ENCODE measurements at places on chromosomes 5 and 9.

GRCh38 chr5:144549580-144549979 is 378.9 kb downstream of the KCTD16 start:
- DNase-seq, result no peak

GRCh38 chr9:5025416-5025815 is 40.3 kb downstream of the JAK2 start:
- DNase-seq, result no peak

- DNase-seq, result no peak
These were observed 60.2 kb downstream of the OSTF1 start for GRCh38 chr9:75148561-75148960.

GRCh38 chr5:124456249-124456648 is 290.2 kb downstream of the ZNF608 start:
- DNase-seq, result no peak

DNA sequence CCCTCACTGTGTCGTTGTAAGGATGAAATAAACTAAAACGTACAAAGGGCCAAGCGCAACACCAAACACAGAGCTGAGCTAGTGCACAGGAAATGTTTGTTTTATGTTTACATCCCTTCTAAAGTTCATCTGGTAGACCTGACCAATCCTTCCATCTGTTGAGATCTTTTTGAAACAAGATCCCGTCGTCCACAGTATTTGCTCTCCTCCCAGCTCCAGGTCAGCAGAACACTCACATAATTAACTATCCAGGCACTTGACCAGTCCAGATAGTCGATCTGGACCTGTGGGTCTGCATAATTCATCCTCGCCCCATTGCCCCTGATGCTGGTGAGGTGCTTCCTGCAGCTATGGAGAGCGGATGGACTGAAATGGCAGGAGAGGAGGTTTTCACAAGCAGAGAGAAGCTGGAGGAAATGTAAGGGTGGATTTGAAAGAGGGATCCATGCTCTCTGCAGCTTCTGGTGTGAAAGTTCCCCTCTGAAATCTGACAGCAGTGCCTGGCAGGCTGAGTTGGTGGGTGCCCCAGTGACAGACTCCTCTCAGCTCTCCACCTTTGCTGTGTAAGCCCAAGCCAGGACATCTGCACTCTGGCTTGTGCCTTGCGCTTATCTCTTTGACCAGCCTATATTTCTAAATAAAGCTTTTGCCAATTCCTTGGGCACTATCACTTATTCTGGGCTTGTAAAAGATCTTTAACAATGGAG is 102.4 kb downstream of the TTLL11 start:
- no peak for DNase-seq

- DNase-seq, result no peak
These were observed 500.2 kb upstream of the NUDT12 start for GRCh38 chr5:104062621-104063377.

DNA sequence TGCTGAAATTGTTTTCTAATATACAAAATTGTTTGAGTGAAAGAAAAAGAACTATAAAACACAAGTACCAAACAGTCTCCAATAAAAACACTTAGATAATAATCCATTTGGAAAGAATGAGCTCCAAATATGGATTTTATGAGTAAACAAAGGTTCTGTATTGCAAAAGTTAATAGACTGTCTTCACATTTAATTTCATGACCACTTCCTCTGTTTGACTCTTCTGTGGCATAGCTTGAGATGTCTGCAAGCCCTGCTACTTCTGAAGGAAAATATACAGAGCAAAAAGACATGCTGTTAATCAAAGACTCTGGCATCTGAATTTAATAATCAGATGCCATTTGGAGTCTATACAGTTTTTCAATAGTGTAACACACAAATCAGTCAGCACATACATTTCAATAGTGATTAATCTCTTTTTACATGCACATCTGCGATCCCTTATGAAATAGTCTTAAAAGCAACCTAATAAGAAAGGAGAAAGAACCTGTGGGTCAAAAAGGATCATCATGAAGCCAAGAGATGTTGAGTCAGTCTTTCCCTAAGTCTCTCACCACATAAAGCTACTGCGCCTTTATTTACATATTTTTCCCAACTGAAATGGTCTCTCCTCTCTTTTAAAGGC is 165.4 kb upstream of the LHFPL2 start:
- no peak for DNase-seq

- DNase-seq, result no peak
These were observed 38.2 kb upstream of the LPAR1 start for GRCh38 chr9:111076519-111076918.

DNA sequence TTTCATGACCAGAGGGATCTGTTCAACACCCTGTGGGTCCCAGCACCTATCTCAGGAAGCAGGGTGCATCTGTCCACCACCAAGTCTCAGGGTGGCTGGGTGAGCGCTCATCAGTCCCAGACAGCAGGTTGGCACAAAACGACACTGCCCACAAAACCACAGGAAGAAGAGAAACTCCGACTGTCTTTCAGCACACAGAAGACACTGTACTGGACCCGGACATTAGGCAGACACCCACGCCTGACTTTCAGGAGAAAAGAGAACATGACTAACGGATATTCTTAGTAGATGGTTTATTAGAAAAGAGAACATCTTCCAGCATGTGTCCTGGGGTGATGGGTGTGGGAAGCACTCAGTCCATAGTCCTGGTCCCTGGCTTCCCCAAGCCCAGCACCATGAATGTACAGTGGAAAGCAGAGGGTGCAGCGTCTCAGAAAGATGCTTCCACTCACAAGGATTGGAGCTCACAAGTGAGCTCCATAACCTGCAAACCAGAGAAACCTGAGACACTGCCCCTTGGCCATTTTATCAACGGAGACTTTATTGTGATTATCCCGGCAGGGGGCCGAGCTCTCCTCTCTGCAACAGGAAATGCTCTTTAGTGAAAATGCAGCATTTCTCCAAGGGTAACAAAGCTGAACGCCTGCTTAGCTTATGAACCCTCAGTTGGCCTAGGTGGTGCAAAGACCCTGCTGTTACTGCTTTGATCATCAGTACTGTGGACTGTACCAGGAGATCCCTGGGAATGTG is 35.8 kb upstream of the LCP2 start:
- no peak for DNase-seq

DNA sequence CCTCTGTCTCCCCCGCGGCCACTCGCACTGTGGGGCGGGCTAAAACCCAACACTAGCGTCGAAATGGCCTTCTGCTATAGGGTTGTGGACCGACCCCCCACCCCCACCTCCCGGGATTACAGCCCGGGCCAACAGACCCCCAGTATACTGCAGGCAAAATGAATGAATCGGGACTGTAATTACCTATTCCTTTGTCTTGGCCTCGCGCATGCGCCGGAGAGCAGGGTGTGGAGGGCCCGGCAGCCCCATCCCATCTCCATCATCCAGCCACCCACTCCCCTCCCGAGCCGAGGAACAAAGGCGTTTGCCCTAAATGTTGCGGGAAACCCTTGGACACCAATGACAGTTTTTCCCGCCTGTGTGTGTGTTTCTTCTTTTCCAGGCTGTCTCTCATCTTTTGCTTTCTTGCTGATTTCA is 1.6 kb downstream of the BASP1 start:
- DNase-seq, result peak; percentile 35

GRCh38 chr9:114055894-114056293 is 22.2 kb downstream of the AMBP start:
- DNase-seq, result no peak
